ENCODE measurements at places on chromosomes 7 and 10.
A peak's percentile ranks its signal among the peaks of the same experiment; 100 is the strongest.

- DNase-seq: no peak
These were observed 25.3 kb downstream of the USP6NL start for GRCh38 chr10:11586170-11586569.

DNA sequence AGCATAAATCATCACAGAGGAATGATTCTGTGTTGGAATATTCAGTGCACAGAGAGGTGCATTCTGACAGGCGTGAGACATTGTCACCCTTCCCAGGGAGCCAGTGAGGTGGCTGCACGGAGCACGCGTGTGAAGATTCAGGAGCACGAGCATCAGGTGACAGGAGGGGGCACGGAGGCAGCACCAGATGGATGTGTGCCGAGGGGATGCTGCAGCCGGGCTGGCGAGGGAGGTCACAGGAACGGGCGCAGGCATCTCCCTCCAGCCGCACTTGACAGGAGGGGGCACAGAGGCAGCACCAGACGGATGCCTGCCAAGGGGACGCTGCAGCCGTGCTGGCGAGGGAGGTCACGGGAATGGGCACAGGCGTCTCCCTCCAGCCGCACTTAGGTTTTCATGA is 66.5 kb downstream of the DIP2C start:
- DNase-seq: no peak

DNA sequence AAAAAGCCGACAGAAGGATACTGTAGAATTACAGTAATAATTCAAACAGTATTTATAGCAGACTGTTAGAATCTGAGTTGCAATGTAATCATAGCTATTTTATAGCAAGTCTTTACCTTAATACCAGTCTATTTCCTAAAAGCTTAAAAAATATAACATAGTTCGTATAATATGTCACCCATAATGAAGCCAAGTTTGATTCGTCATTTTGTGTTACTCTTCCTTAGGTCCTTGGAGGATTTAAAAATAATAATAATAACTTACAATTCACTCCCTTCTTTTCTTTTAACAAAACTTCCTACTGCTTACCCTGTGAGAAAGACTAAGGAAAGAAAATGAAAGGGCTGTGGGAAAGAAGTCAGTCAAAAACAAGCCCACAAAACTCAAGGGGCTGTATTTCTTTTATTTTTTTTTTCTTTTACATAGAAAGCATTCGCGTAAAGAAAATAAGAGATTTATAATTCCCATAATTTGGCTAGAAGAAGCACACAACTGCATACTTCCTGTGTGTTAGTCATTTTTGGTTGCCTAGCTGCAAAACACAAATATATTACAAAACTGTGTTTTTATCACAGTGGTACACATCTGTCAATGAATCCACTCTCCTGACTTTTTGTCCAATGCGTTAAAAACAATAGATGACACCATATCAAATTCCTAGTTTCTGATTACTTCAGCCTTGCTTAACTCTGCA is 187.2 kb upstream of the CELF2 start:
- no peak for DNase-seq

DNA sequence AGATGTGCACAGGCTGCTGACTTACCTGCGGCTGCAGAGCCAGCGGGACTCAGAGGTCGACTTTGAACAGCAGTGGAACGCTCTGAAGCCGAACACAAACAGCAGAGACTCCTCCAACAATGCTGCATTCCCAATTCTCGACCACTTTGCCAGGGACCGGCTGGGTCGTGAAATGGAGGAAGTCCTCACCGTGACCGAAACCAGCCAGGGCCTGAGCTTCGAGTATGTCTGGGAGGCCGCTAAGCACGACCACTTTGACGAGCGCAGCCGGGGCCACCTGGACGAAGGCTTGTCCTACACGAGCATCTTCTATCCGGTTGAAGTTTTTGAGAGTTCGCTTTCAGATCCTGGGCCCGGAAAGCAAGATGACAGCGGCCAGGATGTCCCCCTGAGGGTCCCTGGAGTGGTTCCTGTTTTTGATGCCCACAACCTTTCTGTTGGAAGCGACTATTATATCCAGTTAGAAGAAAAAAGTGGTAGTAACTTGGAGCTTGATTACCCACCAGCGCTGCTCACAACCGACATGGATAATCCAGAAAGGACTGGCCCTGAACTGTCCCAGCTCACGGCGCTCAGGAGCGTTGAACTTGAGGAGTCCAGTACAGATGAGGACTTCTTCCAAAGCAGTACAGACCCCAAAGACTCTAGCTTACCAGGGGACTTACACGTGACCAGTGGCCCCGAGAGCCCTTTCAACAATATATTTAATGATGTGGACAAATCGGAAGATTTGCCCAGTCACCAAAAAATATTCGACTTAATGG is 19.4 kb upstream of the BHLHA15 start:
- DNase-seq: peak; percentile 54

GRCh38 chr10:7534480-7534852 is 123.6 kb upstream of the SFMBT2 start:
- DNase-seq: no peak

- no peak for DNase-seq
These were observed 5.2 kb downstream of the TSPAN12 start for GRCh38 chr7:120852700-120853099.

DNA sequence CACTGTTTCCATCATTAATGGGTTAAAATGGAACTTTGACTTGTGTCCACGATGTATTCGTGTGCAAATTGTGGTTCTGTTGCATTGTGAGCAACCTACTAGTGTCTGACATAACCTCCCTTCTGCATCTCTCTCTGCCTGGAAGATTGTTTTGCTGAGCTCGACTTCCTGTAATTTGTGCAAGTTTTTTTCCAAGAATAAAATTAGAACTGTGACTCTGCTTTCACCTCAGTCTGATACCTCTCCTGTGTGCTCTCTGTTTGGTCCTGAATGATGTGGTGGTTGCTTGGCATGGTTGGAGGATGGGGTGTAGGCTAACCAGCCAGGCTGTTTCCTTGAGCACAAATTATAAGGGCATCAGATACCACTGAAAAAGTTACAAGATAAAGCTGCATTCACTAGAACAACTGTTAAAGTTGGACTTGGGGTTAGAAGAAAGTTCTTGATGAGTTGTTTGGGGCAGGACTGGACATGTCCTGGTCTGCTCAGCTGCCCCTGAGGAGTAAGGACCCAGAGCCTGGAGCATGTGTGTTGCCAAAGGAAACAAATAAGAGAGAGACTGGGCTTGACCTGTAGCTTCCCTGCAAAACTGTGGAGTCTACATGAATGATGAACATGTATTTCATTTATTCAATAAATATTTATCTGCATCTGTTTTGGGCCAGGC is 1.9 kb upstream of the VOPP1 start:
- no peak for DNase-seq

GRCh38 chr7:97317575-97317974 is 200.1 kb downstream of the SDHAF3 start:
- DNase-seq: no peak

- DNase-seq: no peak
These were observed 160.8 kb downstream of the SPAG6 start for GRCh38 chr10:22505911-22506685.

- DNase-seq: peak; percentile 90
These were observed 28.2 kb downstream of the MINDY4 start for GRCh38 chr7:30799206-30799975.

GRCh38 chr10:11429439-11430052 is 181.9 kb downstream of the USP6NL start:
- DNase-seq: no peak

DNA sequence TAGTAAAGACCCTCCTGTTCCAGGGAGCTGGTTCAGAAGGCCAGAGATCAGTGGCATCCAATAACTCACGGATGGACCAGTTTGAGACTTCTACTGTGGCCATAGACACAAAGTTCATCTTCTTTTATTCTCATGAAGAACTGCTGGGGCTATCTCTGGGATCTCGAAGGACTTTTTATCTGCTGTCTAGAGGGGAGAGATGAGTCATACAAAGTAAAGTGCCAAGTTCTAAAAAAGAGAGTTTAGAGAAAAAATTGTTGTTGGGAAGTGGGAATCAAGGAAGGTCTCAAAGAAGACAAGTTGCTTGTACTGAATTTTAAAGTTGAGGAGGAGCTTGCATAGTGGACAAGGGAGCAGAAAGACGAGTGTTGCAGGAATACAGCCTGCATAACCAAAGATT is 8.0 kb upstream of the FAM221A start:
- DNase-seq: no peak

DNA sequence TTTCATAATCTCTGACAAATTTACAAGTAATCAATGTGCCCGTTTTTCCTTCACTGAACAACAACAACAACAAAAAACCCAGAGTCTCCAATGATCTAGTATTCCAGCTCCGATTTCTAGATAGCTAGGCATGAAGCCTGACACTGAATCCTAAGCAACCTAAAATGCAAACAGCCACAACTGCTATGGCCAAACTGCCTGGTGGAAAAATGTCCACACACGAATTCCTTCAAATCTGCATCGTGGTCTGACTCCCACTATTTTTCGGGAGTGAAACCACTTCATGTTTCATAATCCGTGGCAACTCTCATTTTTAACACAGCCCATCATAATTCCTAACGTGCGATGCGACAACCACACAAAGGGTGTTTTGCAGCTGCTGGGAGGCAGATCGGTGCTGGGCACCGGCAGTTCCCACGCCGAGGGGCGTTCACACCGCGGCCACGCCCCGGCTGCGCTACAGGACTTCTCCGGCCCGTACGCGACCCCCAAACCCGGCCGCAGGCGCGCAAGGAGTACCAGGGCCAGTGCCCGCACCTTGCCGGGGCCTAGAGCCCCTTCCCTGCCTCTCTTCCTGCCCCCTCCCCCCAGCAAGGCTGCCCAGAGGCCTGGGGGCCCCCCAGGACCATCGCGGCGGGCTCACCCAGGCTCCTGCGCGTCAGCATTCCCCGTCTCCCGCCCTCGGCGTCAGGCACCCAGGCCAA is 814 bp downstream of the RUFY2 start:
- DNase-seq: no peak

DNA sequence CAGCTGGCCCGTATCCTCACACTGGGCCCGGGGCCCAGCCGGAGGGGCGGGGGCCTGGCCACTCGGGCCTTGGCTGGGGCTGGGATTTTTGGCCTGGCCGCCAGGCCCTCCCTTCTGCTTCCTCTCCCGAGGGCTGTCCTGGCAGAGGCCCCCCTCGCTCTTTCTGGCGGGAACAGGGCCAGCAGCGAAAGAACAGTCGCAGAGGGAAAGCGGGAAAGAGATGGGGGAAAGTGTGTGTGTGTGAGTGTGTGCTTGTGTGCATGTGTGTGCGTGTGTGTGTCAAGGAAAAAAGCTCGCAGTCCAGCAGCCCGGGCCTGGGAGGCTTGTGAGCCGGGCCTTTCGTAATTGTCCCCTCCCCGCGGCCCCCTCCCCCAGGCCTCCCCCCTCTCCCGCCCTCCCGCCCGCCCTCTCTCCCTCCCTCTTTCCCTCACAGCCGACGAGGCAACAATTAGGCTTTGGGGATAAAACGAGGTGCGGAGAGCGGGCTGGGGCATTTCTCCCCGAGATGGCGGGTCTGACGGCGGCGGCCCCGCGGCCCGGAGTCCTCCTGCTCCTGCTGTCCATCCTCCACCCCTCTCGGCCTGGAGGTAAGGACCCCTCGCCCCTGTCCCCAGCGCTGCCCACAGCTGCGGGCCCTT is at the start of gene ELN:
Gene ELN, plus strand, starts transcription at position 491 of the 638 bp plus-strand sequence. Its CDS starts 15 bp downstream, at position 506.
- peak; percentile 99 for DNase-seq

DNA sequence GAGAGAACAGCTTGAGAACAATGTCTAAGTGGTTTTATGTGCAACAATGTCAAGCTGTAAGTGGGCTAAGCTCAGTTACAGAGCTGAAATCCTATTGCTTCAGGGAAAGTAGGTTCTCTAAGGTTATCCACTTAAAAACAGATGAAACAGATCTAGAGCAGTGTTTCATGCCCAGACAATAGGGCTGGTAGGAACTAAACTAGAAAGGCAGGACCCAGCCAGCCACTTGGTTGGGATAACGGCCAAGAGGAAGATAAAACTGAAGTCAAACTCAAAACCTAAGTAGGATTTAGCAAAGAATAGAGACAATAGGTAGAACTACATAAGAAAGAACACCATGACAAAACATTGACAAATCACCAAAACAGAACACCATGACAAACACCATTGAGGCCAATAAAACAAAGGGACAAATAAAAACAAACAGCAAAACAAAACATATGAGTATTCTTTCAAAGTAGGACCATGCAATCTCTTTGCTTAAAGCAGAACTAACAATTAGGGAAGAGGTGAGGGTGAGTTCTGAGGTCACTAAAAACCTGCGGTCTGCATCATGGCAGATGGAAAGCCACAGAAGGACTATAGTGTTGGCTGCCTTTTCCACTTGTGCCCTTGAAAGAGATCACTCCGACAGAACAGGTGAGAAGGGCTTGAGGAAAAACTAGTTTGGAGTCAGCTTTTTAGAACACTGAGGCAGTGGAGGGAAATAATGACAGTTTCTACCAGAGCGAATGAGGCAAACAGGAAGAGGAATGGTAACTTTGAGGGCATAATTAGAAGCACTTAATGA is 81.0 kb downstream of the HGF start:
- DNase-seq: no peak

DNA sequence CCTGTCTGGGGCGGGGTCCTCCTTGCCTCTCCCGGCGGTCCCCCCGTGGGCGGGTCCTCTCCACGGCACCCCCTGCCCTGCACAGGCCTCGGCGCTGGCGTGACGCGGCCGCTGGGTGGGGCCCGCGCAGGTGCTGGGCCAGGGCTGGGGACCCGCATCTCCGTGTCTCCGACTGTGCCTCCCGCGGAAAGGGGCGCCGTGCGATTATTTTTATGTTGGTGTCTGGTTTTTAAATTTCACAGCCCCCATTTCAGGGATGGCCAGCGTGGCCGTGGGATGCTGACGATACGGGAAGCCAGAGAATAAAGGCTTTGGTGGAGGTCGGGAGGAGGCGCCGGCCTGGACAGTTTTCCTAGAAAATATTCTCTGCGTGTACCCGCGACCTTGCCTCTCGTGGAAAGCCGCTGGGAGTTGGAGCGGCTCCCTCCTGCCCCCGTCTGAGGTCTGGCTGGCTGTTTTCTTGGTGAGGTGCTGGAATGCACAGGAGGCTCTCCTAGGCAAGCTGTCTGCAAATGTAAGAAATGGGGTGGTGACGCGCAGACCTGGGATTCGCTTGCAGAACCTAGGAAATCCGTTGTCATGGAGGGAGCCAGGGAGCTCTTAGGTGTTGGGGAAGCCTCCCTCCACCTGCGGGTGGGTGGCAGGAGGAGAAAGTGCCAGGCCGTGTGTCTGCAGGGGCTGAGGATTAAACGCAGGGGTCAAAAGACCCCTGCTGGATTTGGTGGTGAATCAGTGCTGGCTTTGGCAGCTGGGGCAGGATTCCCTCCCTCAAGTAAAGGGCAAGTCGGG is 28.7 kb upstream of the JAKMIP3 start:
- no peak for DNase-seq

DNA sequence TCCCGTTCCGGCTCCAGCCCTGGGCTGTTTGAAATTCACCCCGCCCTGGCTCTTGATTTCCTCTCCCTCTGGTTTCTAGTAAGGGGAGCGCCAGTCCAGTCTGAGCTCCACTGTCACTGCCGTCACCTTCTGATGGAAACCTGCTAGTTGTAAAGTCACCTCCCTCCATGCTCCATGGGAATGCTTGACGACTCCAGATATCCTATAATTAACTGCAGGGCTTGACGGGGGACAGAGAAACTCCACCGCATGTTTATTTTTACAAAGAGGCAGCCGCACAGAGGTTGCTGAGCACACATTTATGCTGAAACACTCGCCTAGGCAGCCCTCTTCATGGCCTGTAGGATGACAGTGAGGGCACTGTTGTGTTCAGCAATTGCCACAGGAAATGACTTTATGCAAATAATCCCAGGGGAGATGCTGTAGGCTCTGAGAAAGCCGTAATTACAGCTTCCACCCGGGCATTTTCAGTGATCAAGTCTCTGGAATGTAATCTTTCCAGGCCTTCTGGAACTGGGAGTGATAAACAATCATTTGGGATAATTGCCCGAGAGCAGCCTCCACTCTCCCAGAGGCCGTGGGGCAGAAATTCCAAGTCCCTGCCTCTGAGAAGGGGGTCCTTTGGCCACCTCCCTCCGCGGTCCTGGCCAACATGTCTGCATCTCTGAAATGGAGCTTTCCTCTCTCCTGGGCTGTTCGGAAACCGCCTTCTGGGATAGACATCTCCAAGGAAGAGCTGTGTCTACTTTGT is 300.5 kb downstream of the KLF6 start:
- no peak for DNase-seq
